ENCODE measurements at places on chromosomes 13 and 19.

- DNase-seq, result no peak
These were observed 83.7 kb downstream of the RAB20 start for GRCh38 chr13:110477706-110478245.

DNA sequence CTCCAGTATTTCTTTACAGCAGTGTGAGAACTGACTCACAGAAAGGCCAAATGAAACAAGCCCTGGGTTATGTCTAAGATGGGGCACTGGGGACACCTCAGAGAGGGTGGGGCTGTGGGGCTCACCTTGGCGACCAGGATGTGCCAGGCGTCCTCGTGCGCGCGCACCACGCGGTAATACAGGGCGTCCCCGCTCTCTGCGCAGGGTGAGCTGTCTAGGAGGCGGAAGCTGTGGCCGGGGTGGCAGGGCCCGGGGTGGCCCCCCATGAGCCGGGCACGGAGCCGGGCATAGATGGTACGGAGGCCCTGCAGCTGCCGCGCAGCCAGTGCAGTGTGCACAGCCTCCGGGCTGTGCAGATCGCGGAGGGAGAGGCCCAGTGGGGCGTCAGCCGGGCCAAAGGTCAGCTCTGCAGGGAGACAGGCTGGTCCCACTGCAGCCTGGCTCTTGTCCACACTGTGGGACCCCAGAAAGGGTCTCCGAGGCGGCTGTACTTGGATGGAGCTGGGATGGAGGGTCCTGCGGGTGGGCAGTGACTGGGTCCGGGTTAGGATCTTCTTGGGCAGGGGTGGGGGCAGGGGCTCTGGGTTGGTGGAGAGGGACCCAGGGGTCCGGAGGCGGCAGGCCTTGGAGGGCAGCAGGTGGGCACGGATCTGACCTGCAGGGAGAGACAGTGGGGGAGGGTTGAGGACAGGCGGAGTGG, 3.4 kb downstream of the PEAK3 start:
- DNase-seq, result no peak

- DNase-seq, result no peak
These were observed 2.1 kb upstream of the DPY19L3 start for GRCh38 chr19:32403291-32403995.

GRCh38 chr19:53912653-53913052, 3.6 kb downstream of the CACNG7 start:
- DNase-seq, result no peak

All from activated CD8-positive, alpha-beta memory T cell treated with anti-CD3 and anti-CD28 coated beads for 1 hour (primary cell).